ENCODE measurements at places on chromosomes 4 and X. TPM values are rescaled to one million over a fixed set of nuclear protein-coding genes. Genes with fewer than 3 reads are reported as not detected.

- DNase-seq: no peak
Measured at GRCh38 chr4:115515366-115515765, 401.9 kb upstream of the NDST4 start.

Gene NXF2B
- not detected for total RNA-seq

- DNase-seq: peak; percentile 78
Measured at GRCh38 chr4:183098019-183098722, 886 bp upstream of the WWC2 start.

DNA sequence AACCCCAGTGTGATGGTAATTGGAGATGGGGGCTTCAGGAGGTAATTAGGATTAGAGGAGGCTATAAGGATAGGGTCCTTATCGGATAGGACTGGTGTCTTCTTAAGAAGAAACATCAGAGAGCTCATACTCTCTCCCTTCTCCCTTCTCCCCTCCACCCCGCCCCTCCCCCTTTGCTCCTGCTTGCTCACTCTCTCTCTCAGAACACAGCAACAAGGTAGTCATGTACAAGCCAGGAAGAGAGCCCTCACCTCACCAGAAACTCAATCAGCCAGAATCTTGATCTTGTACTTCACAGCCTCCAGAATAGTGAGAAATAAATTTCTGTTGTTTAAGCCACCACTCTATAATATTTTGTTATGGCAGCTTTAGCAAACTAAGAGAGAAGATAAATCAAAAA, 4.5 kb downstream of the DDX60L start:
- no peak for DNase-seq

- no peak for DNase-seq
Measured at GRCh38 chr4:165118256-165118909, 5.7 kb upstream of the TMEM192 start.

- DNase-seq: peak; percentile 44
Measured at GRCh38 chrX:22081475-22082092, 49.5 kb downstream of the PHEX start.

- no peak for DNase-seq
Measured at GRCh38 chr4:105924341-105924740, 29.1 kb downstream of the NPNT start.

GRCh38 chr4:38567457-38567856, 96.5 kb upstream of the KLF3 start:
- DNase-seq: no peak
